ENCODE measurements at places on chromosomes 12 and 14. TPM values are rescaled to one million over a fixed set of nuclear protein-coding genes. Genes with fewer than 3 reads are reported as not detected.

The MANSC1 gene
- 12.2 TPM for total RNA-seq

DNA sequence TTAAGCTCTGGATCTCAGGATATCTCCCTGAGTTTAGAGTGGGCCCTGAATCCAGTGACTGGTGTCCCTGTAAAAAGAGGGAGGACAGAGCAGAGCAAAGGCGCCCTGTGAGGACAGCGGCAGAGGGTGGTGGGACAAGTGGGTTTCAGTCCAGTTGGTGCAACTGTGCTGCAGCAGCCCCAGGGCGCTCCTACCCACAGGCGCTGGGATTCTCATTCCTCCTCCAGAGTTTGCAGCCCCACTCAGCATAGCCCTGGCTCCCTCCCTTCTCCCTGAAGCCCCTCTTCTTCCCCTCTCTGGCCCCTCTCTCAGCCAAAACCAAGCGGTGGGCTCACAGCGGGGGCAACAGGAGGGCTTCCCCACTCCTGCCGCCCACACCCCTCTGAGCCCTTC is 1.6 kb downstream of the TMEM179 start:
- DNase-seq = no peak

The CHURC1 gene
- 53.6 TPM for total RNA-seq

The TDRD9 gene
- 0.28 TPM for total RNA-seq

The FAIM2 gene
- 1.1 TPM for total RNA-seq

DNA sequence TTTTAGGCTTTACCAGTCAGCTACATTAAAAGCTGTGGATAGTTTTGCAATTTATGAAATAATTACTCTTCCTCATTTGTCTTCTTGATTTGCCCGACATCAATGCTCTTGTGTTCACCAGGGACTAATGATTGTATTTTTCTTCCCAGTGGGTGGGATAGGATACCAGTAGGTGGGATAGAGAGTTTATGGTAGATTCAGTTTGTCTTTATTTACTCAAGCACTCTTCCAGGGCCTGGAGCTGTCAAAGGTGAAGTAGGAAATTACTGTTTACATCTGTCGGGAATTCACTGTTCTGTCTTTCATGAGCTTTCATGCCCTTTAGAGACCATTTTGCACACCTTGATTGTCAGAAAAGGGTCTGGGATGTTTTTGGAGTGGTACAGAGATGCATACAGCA is 36.6 kb downstream of the ETV6 start:
- no peak for DNase-seq

The POP5 gene
- total RNA-seq = 20.9 TPM
